Mesenchymal stem cell (in vitro differentiated cells and primary cell): ENCODE measurements at places on chromosomes 4 and X.

GRCh38 chr4:149344436-149344835, 471.2 kb downstream of the IQCM start:
- peak; percentile 47 for DNase-seq

DNA sequence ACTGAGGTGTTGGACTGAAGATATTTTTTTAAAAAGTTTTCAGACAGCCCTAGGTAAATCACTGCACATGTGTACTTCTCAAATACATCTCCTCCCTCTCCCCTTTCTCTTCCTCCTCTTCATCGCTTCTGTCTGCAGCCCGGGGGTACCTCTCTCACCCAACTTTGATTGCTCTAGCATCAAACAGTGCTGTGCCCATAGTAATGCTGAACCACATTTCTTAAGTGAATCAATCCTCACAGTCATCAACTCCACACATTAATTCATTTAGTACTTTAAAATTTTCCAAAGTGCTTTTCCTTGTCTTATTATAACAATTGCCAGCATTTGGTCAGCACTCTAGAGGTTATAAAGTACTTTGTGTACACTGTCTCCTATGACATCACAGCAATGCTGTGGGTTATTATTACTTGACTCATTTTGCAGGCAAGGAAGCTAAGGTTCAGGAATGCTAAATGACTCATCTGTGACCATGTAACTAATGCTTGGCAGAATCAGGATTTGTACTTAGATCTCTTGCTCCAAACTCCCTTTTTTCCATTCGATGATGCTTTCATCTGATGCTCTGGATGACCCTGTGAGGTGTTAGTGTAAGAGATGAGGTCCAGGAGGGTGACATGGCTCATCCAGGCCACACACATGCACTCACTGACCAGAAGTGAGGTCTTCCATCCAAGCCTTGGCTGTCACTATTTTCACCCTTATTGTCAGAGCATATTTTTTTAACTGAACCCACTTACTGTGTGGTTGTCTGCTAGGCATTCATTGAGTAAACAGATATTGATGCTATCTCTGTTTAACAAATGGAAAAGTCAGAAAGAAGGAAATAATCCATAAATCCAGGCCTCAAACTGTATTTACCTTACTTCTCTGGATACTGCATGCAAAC, 58.8 kb downstream of the RHOH start:
- peak; percentile 99 for DNase-seq

DNA sequence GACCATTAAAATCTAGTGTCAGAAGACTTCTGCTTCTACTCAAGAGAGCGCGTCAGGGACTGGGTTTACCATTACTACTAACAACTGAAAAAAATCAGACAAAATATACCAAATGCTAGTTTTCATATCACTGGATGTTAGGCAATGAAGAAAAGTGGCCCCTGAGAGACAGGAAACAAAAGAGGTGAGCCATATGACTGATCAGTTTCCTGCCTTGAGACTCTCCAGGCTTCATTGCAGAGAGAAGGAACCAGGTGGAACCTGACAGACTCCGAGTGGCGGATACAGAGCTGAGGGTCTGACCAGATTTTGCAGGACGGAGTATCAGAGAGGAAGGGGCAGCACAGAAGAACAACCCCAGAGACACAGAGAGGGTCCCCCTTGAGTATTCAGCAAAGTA, 86.3 kb downstream of the C4orf51 start:
- no peak for DNase-seq

DNA sequence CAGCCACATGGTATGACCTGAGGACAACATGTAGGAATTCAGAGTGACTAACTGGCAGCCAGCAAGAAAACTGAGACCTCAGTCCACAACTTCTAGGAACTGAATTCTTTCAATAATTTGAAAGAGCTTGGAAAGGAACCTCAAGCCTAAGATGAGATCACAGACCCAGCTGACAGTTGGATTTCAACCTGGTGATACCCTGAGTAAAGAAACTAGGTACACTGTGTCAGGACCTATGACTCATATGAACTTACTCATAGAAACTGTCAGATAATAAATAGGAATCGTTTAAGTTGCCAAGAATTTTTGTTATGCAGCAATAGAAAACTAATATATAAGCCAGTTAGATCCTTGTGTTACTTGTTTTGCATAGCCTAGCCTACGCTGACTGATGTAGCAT, 102.4 kb upstream of the DCAF12L1 start:
- DNase-seq = no peak

DNA sequence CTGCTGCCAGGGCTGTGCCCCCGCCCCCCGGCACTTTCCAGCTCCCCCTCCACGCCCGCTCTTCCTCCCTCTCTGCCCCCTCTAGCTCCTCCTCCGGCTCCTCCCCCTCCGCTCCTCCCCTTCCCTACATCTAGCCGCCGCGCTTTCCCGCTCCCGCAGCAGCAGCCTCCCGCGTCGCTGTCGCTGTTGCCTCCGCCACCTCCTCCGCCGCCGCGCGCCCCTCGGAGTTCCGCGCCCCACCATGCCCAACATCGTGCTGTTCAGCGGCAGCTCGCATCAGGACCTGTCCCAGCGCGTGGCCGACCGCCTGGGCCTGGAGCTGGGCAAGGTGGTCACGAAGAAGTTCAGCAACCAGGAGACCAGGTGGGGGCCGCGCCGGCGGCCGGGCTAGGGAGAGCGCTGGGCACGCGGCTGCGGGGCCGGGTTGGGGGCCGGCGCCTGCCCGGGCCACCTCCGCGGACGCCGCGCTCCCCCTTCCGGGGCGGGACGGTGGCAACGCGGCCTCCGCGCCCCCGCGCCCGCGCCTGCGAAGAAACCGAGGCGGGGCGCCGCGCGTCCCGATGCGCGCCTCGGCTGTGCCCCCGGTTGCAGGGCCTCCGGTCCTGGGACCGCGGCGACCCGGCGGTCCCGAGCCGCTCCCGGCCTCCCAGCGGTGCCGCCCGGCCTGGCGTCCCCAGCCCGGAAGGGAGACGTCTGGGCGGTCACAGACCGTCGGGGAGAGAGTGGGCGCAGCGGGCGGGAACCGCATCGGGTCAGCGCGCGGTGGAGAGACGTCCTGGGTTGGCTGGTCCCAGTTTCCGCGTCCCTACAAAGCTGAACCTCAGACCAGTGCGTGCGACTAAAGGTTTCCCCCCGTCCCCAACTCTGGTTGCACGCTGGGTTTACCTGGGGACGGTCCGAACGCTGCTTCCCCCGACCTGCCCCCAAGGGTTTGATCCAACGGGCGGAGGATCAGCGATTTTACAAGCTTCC, at the start of gene PRPS2:
PRPS2 (plus strand) TSS at position 156 of the 972 bp plus-strand sequence; CDS start at position 242, 86 bp downstream.
- DNase-seq = peak; percentile 51

DNA sequence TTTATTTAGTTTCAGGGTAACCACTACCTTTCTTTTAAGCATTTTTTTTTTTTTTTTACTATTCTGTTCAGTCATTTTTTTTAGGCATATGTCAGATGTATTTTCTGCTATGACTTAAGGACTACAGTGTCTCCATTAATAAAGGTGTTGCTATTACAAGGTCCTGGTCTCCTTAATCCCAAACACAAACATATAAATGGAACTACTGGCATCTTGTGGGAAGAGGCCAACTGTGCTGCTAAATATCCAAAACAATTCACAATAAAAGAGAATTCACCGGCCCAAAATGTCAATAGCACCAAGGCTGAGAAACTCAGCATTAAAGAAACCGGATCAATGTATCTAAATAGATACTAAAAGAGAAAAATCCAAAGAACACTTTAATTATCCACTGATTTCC, 26.4 kb downstream of the LCORL start:
- no peak for DNase-seq

GRCh38 chr4:161894493-161895167, 269.2 kb downstream of the FSTL5 start:
- no peak for DNase-seq

DNA sequence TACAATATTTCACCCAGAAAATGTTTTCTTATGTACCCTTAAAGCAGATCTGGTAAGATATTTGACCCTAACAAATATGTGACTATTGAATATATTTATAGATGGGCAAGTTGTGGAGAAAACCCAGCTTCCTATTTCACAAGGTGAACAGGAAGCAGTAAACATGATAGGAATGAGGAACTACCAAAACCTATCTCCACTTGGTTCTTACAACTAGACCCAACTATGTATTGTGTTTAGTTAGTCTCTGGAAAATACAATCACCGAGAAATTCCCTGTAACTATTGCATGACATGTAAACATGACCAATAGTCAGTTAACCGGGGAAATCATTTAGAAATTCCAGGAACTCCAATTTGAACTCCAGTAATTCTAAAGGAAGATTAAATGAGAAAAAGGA, 8.4 kb upstream of the RXFP1 start:
- no peak for DNase-seq

- DNase-seq = no peak
These were observed 67.1 kb upstream of the HGFAC start for GRCh38 chr4:3374667-3375066.

GRCh38 chr4:38950159-38950558, 82.0 kb downstream of the TMEM156 start:
- no peak for DNase-seq

DNA sequence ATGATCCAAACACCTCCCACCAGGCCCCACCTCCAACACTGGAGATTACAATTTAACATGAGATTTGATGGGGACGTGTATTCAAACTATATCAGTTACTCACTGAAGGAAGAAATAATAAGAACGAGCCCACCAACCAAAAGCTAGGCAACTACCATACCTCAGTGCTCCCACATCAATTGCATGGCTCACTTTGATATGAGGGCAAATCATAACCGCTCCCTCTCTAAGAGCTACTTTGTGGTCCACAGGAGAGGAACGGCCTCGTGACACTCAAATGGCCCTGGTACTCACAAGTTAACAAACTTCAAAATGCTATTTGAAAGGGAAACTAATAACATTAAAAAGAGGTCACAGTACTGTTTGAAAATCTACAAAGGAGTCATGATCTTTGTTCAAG, 170.7 kb upstream of the SLC7A11 start:
- no peak for DNase-seq
